CD4-positive, alpha-beta T cell treated with Interleukin-4 for 1 hour (primary cell): ENCODE measurements at places on chromosomes 16 and 17.

DNA sequence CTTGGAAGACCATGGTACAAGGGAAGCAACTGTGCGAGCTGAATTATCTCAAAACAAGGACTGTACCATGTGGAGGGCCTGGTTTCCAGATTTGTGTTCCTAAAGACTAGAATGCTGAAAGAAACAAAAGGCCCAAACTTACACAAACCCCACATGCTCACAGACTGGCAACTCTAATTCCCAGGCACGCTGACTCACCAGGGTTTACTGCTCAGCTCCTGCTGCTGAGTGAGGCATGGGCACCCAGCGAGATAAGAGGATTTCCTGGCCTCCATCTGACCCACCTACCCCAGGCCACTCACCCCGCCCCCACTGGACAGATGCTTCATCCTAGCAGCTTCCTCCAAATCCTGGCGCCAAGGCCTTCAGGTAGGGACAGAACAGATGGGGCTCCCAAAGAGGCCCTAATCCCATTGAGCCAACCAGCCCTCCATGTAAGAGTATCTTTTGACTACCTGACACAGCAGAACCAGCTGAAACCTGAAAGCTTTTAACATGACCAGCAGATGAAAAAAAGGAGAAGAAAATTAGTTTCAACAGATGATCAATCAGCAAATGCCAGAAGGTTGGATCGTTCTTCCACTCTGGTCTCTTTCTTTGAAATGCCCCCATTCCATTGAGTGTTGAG, 33.9 kb downstream of the DCUN1D3 start:
- no peak for DNase-seq

DNA sequence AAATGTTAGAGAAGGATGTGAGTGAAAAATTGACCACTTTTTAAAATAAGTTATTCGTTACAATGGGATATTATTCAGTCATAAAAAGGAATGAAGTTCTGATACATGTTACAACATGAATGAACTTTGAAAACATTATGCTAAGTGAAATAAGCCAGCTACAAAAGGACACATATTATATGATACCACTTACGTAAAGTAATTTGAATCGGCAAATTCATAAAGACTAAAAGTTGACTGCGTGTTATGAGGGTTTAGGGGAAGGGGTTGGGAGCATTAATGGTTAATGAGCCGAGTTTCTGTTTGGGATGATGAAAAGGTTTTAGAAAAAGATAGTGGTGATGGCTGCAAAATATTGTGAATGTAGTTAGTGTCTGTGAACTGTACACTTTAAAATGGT, 73.1 kb downstream of the USP32 start:
- no peak for DNase-seq

DNA sequence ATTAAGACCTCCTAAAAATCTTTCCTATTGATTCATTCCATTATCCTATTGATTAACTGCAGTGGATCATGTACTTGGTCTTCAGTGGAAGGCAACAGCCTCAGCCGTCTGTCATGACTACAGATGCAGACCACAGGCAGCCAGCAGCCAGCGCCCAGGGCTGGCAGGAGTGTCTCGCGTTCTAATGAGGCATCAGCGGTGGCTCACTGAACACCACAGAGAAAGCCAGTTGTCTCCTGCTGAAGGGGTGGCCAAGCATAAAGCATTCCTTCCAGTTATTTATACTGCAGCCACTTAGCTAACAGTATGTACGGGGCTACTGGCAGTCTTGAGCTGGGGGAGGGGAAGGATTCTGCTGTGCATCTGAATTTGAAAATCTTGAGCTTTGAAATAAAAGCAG, 214.3 kb downstream of the IRX3 start:
- DNase-seq = no peak

GRCh38 chr17:53253956-53254597, 568.6 kb upstream of the KIF2B start:
- DNase-seq = no peak

DNA sequence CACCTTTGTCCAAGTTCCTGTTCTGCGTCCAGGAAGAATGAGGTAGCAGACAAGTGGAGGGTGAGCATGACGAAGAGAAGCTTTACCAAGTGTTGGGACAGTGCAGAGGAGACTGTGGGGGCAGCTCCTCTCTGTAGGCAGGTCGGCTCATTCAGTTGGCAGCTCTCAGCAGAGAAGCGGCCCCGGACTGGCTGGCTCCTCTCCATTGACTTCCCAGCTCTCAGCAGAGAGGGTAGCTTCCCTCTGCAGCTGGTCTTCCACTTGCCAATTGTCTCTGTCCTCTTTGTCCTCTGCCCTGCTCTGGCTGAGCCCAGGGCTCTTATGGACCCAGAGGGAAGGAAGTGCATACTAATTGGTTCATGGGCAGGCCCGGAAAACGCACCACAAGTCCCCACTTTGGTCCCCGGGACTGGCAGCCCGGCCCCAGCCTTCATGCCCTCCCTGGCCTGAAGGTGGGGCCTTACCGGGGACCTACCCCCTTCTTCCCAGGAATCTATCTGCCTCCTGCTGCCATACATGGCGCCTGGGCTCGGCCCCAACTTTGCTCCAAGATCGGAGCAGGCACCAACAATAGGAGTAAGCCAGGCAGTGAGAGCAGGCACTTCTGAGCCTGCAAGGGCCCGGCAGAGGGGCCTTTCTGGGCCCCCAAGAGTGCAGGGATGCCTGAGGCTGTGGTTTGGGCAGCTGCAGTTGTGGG, 10.1 kb downstream of the KCTD5 start:
- no peak for DNase-seq

- DNase-seq = no peak
Measured at GRCh38 chr17:20315821-20316220, 151.5 kb downstream of the LGALS9B start.

- DNase-seq = no peak
Measured at GRCh38 chr16:55390630-55391237, 66.7 kb downstream of the IRX6 start.

- no peak for DNase-seq
Measured at GRCh38 chr17:75237100-75238014, 24.0 kb downstream of the GGA3 start.

DNA sequence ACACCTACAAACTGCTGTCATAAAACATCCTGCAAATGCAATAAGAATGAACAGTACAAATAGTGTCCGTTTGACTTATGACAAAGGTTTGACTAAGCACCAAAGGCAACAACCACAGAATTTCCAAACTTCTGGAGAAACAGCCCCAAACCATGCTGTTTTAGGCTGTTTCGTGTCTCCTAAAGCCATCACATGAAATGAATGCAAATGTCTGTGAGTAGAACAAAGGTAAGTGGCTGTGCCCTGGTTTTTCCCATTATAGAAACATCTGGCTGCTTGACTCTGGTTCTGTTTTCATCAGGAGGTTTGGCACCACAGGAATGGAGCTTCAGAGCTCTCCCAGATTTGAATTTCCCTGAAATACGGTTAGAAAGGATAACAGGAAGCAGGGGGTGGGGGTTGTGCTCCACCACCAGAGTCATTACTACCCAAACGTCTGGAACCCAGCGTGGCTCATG, 4.6 kb upstream of the EMP2 start:
- no peak for DNase-seq

- DNase-seq = no peak
Measured at GRCh38 chr17:67200727-67201301, 44.2 kb downstream of the HELZ start.

DNA sequence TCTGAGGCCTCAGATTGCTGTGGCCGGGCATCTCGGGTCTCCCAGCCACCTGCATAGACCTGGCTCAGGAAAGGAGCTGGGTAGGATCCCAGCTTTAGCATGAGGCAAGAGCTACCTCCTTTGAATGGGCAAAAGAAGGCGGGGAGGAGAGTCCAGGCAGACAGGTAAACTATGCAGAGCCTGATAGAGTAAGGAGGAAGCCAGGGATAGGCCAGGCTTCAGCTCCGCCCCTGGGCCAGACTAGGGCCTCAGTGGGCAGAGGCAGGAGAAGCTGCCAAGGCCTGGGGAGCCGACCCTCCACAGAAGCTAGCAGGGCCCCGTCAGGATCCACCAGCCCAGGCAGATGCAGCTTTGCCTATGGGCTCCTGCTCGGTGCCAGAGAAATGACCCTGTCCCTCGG, 22.6 kb upstream of the UBE2G1 start:
- DNase-seq = no peak

GRCh38 chr17:45703806-45704205, 80.3 kb upstream of the CRHR1 start:
- no peak for DNase-seq

DNA sequence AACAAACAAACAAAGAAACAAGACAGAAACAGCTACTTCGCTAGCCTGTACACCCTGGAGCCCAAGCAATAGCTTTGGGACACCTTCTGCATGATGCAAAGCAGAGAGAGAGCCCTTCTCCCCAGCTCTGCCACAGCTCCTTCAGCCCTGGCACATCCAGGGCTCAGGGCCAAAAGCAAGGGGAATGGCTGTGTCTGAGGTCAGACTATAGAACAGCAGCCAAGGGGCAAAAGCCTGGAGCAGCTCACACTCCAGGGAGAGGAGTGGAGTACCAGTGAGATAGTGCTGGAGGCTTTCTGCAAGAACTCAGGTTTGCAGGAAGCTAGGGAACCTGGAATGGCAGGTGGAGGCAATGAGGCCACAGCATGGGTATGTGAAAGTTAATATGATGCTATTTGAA, 11.6 kb upstream of the SEPHS2 start:
- DNase-seq = no peak

GRCh38 chr16:70685061-70685937, 554 bp downstream of the MTSS2 start:
- DNase-seq = no peak

GRCh38 chr17:2064520-2064971, 9.6 kb downstream of the HIC1 start:
- DNase-seq = no peak

DNA sequence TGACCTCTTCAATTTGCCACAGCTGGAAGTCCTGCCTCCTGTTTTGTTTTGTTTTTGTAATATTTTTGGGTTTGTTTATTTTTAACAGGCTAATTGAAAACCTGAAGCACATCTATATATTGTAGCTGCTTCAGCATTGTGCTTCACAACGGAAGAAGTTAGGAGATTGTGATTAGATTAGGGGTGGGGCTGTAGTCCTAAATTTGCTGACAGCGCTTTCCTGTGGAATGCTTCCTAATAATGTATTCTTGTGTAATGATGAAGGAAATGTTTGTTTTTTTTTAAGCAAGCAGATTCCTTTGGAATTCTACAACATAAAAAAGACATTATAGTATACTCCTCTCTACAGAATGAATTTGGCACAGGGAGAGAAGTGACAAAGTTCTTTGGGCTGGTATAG, 70.1 kb downstream of the NLK start:
- no peak for DNase-seq
